ENCODE measurements at places on chromosomes 2 and 18.

- no peak for DNase-seq
Measured at GRCh38 chr2:72031346-72032110, 116.1 kb downstream of the CYP26B1 start.

DNA sequence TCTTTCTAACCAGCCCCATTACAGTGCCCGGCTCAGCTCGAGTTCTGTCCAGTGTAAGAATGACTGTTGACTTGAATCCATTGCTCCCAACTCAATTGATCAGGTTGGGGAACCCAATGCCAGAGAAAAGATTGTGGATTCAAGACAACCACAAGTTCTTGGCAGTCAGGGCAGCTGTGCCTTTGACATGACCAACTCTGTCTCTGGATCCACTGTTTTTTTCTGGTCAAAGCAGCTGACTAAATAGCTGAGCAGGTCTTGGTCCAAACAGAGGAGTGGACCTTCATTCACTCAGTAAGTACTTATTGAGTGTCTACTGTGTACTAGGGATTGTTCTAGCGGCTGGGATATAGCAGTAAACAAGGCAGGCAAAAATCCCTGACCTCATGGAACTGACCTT is 6.3 kb upstream of the ATOH8 start:
- no peak for DNase-seq

DNA sequence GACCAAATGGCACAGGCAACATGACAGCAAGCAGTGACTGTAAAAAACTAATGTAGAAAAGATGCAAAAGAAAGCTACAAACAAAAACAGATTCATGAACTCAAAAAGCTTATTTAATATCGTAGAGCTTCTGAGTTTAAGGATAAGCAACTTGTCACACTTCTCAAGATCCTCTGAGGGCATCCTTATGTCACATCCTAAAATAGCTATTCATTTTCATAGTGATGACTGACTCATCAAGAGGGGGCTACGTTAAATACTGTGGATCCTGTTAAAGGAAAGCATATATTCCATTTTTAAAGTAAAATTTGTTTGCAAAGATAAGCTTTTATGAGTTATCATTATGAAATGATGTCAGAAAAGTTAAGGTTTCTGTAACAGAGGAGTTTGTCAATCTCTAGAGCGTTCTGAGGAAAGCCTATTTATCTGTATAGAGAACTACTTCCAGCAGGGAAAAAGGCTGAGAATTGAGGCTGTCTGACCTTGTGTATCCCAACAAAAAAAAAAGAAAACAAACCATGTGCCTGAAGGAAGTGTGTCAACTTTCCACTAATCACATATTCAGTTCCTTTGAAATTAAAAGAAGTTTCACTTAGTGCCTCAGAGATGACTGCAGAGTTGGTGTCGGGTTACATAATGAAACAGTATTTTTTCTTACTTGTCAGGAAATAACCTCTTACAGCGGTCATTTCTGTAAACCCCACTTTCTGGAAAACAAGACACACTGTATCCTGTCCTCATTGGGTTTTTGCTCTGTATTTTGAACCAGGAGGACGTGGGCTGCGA is 115.5 kb downstream of the ESCO1 start:
- no peak for DNase-seq

DNA sequence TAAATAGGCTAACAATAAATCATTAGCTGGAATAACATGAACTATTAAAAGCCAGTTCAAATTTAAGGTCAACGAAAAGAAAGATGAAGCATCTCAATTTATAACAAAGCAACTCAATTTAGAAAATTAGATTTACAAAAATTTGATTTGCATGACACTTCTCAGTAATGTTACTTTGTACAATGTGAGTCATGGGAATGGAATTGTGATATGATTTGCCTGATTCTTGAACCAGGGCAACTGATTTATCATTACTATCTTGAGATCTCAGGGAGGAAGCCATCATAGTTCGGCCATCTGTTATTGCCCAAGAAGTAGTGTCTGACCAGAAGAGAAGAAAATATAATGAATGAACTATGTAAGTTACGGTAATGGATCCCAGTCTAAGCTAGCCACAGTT is 193.1 kb downstream of the RIT2 start:
- no peak for DNase-seq

DNA sequence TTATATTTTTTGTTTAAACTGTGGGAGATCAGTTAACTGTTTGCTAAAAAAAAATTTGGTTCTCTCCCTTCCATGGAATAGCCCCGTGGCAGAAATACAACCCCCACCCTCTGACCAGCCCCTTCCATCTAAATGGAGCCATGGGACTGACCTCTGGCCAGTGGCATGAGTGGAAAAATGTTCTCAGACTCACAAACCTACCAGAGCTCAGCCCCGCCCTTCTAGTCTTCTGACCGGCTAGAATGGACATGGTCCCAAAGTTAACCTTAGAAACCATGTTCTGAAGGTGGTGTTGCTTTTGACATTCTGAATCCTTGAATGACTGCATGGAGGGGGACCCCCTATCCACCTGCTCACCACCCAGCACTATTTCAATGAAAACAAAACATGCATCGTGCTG is 1.3 kb upstream of the CHRNA1 start:
- no peak for DNase-seq

- no peak for DNase-seq
Measured at GRCh38 chr2:35963824-35964223, 391.8 kb upstream of the CRIM1 start.

DNA sequence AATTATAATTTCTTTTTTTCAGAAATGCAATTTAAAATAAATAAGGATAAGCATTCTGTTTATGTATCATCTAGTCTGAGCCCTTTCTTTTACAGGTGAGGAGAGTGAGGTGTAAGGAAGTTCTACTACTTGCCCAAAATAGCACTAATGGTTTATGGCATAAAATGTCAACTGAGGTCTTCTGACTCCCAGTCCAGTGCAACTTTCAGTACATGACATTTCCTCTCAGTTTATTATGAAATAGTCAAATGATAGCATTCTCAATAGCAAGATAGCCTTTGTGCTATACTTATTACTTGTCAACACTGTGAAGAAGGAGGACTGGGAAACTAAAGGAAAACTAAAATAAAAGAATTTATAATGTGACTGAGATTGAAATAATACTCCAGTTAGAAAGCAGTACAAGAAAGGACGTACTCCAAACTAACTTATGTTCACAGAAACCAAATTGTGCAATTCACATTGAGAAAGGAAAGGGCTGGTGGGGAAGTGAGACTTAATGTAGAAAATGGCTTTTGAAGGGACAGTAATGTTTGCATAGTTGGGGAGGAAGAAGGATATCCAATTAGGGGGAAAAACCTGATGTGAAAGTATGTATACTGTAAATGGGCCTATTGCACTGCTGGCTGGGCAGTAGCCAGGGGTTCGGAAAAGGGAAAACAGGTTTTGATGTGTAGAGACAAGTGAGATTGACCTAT is 166.7 kb upstream of the ZEB2 start:
- DNase-seq: no peak

DNA sequence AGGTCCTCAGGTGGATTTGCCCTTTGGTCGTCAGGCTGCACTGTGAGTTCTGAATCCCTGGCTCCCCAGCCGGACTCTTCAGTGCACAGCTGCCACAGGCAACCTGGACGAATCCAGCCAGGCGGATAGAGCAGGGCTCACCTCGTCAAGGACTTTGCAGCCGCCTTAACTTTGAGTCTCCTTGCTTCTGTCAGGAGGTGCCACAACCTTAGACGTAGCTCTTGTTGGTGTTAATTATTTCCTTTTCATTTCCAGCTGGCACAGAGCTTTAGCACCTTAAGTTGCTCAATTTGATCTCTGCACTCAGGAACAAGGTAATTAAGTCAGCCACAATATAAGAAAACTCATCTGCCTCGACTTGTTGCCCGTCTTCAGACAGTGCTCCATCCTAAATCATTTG is 17.7 kb downstream of the SMIM21 start:
- no peak for DNase-seq

GRCh38 chr2:224970311-224970710 is 72.0 kb downstream of the DOCK10 start:
- no peak for DNase-seq

GRCh38 chr2:177073611-177074010 is 139.0 kb upstream of the HNRNPA3 start:
- DNase-seq: no peak

DNA sequence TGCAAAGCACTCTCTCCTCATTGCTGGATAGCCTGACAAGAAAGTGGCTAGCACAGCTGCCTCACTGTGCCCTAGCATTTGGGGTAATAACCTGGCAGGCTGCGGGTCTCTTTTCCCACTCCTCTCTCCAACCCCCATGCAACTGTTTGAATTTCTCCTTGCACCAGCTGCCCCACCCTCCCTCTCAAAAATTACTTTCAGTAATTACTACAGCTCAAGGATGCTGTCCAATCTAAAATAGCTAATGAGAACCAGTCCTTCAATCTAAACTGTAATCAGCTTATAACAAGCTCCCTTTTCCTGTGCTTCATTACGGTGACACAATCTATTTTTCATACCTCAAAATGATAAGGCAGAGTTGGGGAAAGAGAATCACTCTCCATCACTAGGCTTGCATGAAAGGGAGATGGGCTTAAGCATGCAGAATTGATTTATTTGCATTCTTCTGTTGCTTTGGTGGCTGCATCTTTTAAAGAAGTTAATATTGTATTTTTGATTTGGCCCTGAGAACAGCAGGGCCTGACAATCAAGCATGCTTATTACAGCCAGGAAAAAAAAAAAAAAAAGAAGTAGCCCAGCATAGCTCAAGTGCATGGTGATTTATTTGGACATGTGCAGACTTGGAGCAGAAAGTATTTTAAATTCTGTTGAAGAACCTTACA is 881.8 kb downstream of the SLC4A3 start:
- DNase-seq: no peak

DNA sequence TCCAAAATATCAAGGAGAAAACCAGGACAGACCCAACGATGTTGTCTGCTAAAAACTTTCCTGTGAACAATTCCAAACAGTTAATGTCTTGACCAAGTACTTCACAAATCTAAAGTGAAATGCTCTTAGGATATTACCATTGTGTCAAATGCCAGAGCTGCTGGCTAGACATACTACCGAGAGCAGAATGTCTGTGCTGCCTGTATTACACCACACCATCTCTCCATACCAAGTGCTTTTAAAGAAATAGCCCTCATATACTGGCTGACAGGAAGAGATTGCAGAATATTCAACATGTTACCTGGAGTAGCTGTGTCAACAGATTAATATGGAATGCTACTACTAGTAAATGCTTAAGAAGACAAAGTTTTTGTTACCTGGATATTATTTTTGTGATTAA is 18.6 kb downstream of the IAH1 start:
- DNase-seq: no peak

- DNase-seq: no peak
Measured at GRCh38 chr2:96449637-96450036, 55.5 kb downstream of the NEURL3 start.

- DNase-seq: no peak
Measured at GRCh38 chr2:176669398-176670174, 400.3 kb downstream of the MTX2 start.

DNA sequence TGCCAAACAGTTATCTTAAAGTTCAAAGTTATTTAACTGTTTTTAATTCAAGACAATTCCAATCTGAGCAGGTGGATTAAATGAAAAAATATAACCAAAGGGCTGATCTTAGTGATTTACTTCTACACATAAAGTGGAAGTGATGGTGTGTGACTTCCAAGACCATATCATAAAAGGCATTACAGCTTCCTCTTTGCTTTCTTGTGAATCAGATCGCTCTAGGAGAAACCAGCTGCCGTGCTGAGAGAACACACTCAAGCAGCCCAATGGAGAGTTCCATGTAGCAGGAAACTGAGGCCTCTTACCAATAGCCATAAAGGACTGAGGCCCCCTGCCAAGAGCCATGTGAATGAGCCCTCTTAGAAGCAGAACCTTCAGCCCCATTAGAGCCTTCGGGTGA is 197.4 kb downstream of the NBAS start:
- DNase-seq: no peak

DNA sequence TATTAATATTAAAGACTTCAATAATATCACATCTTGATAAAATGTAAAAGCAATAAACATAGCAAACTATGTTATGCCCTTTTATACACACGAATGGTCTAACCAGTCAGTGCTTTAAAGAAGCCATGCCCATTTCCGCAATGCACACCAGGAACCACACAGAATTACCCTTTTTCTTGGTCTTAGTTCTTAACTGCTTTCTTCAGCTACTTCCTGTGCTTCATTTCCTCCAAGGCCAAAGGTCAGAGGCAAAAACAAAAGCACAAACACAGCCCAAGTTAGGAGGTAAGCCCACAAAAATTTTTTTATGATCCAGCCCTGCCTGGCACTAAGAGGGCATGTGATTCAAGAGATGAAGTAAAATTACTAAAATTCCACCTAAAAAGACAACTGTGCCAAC is 267.2 kb downstream of the FBXO15 start:
- no peak for DNase-seq

- DNase-seq: no peak
Measured at GRCh38 chr18:50687491-50687890, 127.6 kb downstream of the MAPK4 start.

DNA sequence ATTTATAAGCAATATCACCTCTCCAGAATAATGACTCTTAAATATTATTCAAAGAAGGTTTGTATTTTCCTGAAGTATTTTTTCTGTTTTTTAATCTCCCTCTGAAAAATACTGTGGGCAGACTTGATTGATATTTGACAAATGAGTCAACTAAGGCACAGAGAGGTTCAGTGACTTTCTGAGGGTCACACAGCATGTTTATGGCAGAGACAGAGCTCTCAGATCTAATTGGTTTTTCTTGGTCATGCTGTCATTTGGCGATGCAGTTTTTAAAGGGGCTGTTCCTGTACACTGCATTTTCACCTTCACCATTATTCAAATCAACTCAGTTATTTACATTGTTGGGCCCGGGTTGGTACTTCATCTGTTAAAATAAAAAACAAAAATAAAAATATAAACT is 264.3 kb downstream of the LRRTM1 start:
- DNase-seq: no peak

GRCh38 chr2:54809819-54810218 is 86.4 kb downstream of the EML6 start:
- no peak for DNase-seq

DNA sequence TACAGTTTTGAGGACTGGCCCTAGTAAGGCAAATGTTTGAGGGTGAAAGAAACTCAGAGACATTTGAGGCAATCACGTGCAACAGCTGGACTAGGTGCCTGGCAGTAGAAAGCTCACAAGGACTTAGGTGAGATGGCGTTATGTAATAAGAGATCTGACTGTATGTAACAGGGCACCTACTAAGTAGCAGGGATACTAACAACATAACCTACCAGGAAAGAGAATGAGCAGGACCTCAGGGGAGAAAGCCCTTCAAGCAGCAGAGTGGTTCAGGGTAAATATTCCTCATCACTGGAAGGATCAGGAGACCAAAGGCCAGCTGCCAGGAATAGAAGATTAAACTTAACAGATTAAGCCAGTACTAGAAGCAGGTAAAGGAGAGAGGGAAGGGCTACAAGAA is 53.4 kb downstream of the ARHGAP15 start:
- DNase-seq: no peak

DNA sequence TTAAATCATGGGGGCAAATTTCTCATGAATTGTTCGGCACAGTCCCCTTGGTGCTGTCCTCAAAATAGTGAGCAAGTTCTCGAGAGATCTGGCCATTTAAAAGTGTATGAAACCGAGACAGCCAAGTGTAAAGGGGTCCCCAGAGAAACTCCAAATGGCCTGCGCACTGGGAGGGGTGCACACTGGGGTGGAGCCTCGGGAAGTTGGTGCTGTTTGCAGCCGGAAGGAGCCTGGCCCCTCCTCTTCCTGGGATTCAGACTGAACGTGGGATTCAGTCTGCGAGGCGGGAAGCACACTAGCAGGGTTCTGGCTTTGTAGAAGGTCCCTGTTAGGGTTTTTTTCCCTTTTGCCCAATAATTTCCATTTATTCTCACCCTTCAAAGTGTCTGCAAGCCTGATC is 48.8 kb downstream of the RABL2A start:
- no peak for DNase-seq

GRCh38 chr2:46861916-46862315 is 53.7 kb downstream of the MCFD2 start:
- no peak for DNase-seq
